ENCODE measurements at places on chromosomes 16 and 17. TPM values are rescaled to one million over a fixed set of nuclear protein-coding genes. Genes with fewer than 3 reads are reported as not detected.

DNA sequence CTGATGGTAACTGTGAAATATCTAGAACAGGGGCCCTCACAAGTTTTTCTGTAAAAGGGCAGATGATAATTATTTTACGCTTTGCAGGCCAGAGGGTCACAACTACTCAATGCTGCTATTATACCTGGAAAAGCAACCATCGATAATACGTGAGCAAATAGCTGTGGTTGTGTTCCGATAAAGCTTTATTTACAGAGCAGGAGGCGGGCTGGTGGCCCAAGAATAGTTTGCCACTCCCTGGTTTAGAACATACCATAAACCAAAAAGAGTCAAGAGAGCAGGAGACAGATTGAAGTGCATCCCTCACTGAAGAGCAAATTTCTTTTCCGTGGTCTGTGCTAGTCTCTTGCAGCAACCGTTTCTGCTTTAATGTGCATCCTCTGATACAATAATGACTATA is 77.9 kb upstream of the DYNLRB2 start:
- no peak for DNase-seq

DNA sequence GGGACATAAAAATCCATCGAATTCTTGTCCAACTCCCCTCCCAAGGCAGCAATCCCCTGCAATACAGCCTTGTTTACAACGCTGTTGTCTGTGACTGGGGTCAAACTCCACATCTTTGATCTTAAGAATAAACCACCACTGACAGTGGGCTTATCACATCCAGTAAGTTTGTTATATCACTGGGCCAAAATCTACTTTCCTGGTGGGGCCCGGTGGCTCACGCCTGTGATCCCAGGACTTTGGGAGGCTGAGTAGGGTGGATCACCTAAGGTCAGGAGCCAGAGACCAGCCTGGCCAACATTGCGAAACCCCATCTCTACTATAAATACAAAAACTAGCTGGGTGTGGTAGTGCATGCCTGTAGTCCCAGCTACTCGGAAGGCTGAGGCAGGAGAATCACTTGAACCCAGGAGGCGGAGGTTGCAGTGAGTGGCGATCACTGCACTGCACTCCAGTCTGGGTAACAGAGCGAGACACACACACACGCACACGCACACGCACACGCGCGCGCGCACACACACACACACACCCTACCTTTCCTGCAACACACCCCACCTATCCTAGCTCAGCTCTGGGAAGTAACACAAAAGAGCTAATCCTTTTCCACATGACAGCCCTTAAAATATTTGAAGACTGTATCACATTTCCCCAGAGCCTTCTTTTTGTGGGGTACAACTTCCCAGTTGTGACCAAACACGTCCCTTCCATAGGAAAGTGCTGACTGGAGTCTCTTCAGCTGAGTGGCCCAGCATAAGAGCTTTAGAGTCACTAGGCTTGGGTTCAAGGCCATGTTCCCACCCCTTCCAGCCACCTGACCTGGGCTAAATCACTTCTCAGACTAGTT is 20.9 kb upstream of the ABCC1 start:
- DNase-seq = no peak

DNA sequence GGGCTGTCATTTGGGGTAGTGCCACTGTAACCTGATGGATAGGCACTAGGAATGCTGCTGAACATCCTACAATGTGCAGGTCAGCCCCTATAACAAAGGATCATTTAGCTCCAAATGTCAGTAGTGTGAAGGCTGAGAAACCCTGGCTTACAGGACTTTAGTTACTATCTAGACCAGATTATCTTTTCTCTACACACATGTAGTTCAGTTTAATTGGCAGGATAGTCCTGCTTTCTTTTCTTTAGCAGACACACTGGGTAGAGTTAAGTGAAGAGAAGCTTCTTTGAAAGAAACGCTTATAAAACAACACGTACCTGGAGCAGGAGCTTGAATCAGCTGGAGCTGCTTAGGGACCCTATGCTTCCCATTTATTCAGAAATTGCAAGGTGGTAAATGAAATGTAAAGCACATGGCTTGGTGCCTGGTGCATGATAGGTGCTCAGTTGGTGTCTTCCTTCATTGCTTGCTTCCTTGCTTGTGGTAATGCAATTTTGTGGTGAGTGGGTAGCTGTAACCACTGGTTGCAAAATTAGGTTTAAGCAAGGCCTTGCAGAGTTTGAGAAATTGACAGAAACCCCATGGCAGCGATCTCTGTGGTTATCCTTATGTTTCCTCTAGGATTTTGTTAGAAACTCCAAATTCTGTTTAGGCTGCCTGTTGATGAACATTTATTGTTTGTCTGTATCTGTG is 9.4 kb downstream of the METTL9 start:
- no peak for DNase-seq

DNA sequence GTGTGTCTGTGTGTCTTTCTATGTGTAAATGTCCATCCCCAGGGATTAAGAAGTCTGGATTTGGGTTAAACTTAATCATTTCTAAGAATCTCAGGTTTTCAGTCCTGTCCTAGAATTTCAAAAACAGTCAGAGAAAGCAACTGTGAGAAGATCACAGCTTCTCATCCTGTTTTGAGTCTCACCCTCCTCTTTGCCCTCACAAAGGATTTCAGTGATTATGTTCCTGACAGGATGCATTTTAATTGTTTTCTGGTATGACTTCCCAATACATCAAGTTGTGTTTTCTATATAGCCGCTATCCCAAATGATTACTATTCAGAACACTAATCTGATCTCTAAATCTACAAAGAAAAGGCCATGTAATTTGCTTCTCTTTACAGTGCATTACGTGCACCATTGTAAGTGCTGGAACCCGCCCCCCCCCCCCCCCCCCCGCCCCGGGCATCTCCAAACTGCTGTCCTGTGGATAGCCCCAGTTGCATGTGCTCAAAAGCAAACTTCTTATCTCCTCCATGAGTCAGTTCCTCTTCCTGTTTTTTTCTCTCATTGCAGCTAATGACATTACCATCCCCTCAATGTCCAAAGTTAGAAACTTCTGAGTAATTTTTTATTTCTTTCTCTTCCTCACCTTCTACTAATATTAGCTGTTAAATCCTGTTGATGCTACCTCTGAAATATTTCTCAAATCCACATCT is 73.9 kb downstream of the CDH13 start:
- peak; percentile 83 for DNase-seq

DNA sequence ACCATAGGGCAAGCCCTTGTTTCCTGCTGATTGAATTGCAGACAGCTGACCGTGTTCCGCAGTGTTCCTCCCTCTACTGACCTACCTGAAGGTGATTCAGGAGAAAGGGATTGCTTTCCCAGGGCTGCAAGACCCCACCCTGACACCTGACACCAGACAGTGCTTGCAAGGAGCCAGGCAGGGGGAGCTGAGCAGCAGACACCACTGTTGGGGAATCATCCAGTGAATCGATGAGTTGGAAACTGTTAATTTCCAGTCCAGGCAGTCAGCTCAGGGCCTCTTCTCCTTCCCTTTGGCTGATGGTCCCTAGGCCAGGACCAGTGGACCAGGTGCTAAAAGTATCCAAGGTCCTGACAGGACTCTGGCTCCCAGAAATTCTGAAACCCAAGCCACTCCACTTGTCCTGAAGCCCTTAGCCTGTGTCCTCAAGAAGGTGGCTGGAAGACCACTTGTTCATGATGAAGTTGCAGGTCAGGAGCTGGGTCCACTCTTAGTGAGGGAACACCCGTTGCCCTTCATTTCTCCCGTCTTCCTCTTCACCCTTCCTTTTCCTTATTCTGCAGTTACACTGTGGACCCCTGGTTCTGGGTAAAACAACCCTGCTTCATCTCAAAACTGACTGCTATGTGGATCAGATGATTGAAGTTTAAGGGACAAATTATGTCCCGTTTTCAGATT is 9.5 kb upstream of the UNK start:
- peak; percentile 45 for DNase-seq

DNA sequence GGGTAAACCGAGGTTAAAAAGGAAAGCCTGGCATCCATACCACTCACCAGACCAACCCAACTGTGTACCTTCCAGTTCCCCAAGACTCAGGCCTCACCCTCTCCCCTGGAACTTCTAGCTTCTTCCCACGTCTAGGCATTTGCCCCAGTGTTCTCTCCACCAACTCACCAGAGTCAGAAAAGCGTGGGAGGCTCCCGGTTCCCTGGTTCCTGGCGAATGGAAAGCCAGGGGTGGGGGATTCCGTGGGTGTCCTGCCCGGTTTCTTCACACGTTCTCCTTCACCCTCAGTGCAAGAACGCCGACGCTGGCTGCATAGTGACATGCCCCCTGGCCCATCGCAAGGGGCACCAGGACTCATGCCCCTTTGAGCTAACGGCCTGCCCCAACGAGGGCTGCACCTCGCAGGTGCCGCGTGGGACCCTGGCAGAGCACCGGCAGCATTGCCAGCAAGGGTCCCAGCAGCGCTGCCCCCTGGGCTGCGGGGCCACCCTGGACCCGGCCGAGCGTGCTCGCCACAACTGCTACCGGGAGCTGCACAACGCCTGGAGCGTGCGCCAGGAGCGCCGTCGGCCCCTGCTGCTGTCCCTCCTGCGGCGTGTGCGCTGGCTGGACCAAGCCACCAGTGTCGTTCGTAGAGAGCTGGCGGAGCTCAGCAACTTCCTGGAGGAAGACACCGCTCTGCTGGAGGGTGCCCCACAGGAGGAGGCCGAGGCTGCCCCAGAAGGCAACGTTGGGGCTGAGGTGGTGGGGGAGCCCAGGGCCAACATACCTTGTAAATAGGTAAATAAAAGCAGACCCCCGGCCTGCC is 1.7 kb downstream of the RNF151 start:
- DNase-seq = no peak

- DNase-seq = no peak
These were observed 31.8 kb upstream of the TENT4B start for GRCh38 chr16:50121278-50121677.

DNA sequence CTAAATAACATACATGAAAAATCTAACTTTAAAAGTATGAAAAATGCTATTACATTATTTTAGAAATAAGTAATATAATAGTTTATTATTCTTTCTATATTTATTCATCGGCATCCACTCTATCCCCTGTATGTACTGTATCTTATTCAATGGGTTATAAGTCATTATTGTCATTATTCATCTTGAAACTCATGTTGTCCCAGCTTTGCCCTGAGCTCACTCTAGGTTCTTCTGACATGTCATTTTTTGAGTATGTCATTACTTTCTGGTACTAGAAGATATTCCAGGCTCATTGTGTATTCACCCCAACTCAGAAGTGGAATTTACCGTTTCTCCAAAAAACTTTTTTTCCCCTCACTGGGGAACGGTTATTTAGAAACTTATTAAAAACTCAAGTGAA is 53.0 kb upstream of the MNT start:
- DNase-seq = no peak

Gene ARHGDIG
- 1.6 TPM for total RNA-seq

DNA sequence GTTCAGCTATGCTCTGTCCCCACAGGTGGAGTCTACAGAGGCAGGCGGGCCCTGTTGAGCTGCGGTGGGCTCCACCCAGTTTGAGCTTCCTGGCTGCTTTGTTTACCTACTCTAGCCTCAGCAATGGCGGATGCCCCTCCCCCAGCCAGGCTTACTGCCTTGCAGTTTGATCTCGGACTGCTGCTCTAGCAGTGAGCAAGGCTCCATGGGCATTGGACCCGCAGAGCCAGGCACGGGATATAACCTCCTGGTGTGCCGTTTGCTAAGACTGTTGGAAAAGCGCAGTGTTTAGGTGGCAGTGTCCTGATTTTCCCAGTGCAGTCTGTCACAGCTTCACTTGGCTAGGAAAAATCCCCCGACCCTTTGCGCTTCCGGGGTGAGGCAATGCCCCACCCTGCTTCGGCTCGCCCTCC is 89.1 kb downstream of the BCAS3 start:
- no peak for DNase-seq

- DNase-seq = peak; percentile 43
These were observed 702 bp downstream of the IRX5 start for GRCh38 chr16:54931120-54932014.

Data from fibroblast of the aortic adventitia (primary cell).